Right lobe of liver (tissue), 6 donors: ENCODE measurements at places on chromosomes 6 and 20. TPM values are rescaled to one million over a fixed set of nuclear protein-coding genes. Genes with fewer than 3 reads are reported as not detected.

GRCh38 chr20:16095226-16095625 is 478.0 kb downstream of the KIF16B start:
- H3K4me3 ChIP-seq: no peak overlapping the region
- H3K27ac ChIP-seq: no peak overlapping the region
- no peaks in the 10 kb centered on the region for H3K36me3 ChIP-seq
- H3K27me3 ChIP-seq: no peaks in the 10 kb centered on the region
- no peaks in the 10 kb centered on the region for H3K4me1 ChIP-seq

DNA sequence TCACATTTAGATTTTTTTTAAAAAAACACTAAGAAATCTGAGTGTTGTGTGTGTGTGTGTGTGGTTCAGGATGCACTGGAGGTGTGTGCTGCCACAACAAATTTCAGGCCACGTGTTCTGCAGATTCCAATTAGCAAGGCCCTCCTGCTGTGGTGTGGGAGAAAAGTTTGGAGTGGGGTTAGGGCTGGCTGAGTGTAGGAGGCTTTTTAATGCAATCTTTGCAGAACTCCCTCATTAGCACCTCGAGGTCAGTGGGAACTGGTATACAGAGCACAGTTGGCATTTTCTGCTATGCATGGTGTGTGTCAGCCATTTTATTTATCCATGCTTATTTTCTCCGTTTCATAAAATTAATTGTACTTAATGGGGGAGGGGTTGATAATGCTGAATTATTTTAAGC is 187.6 kb downstream of the SOX4 start:
- no peaks in the 10 kb centered on the region for H3K27me3 ChIP-seq
- DNase-seq: no peak
- H3K4me1 ChIP-seq: no peaks in the 10 kb centered on the region
- no peak overlapping the region for H3K27ac ChIP-seq
- H3K4me3 ChIP-seq: no peak overlapping the region
- no peaks in the 10 kb centered on the region for H3K36me3 ChIP-seq

GRCh38 chr20:59448851-59449444 is 148.5 kb downstream of the EDN3 start:
- H3K4me3 ChIP-seq: no peak overlapping the region
- H3K27ac ChIP-seq: no peak overlapping the region
- H3K27me3 ChIP-seq: no peaks in the 10 kb centered on the region

The TRAPPC3L gene
- total RNA-seq: not detected

The CTCFL gene
- 0.50 TPM for total RNA-seq
